ENCODE measurements at places on chromosomes 2 and 18.

DNA sequence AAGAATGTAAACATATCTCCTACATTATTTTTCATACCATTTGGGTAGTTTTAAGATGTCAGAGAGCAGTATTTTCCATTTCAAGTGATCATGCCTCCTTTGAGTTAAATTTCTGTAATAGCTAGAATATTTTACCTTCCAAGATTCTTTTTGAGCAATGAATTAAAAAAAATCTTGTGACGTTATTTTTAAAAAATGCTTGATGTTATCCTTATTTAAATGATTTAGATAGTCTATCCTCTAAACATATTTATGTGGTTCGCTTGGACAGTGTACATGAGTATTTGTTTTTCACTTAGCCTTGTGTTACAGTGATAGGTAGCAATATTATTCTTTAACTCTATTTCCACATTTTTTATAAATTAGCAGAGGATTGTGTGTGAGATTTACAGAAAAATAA is 639.2 kb upstream of the CDH2 start:
- no peak for DNase-seq

DNA sequence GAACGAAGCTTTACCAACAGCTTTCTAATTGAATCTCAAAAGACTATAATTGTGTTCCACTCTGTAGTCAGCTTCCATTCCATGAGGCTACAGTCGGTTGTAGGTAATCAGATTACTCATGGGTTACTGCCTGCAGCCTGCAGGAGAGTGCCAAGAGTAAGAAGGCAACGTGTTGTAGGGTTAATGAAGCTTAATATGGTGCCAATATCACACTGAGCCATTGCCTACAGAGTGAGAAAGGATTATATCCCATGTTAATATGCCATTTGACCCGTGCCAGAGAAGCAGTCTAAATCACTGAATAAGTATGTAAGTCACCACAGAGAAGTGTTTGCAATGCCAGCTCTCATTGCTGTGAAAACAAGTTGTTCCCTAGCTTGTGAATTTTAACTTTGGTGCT is 734.5 kb upstream of the ACVR2A start:
- no peak for DNase-seq

- no peak for DNase-seq
Observed at GRCh38 chr2:406876-407275, 119.0 kb upstream of the ALKAL2 start.

- no peak for DNase-seq
Observed at GRCh38 chr2:212811036-212811805, 272.6 kb upstream of the ERBB4 start.

DNA sequence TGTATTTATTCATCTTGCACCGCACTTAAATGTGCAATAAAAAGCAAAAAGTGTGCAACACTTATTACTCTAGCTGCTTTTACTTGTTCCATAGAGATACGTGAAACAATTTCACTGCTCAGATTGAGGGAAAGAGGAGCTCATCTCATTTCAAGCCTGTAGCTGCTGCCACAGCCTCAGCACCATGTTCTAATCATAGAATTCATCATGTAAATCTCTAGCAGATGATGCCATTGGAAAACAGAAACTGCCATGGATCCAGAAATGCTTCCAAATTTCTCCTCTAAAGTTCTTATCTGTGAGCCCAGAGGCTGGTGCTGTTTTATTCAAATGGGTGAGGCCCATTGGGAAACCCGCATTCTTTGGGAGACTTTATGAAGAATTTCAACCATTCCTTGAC is 2.0 kb downstream of the CDC42EP3 start:
- no peak for DNase-seq

DNA sequence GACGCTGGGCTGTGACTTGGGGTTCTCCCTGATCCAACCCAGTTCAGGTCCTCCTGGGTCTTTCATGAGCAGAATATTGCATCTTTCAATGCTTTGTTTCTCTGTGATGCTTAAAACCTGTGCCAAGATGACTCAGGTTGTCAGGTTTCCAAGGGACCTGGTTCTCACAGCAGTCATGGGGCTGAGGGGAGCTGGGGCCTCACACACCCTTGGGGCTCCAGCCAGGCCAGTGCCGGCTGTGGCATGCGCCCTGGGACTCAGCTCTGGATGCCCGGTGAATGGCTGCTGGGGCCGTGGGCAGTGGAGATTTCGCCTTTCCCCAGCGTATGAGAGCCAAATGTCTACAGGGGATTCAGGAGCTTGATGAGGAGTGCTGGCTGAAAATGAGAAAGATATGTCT is 29.6 kb downstream of the EDAR start:
- DNase-seq: no peak

- peak; percentile 64 for DNase-seq
Observed at GRCh38 chr2:68753318-68753717, 18.7 kb downstream of the ARHGAP25 start.

All from CD4-positive, alpha-beta T cell (primary cell).